Activated CD4-positive, alpha-beta T cell treated with anti-CD3 and anti-CD28 coated beads for 36 hours (primary cell): ENCODE measurements at places on chromosomes 12 and 14.

GRCh38 chr12:21934173-21934572, 7.1 kb downstream of the ABCC9 start:
- no peak overlapping the region for H3K4me3 ChIP-seq
- no peaks in the 10 kb centered on the region for H3K36me3 ChIP-seq
- DNase-seq: no peak

GRCh38 chr12:83172866-83173649, 486.4 kb downstream of the TMTC2 start:
- no peaks in the 10 kb centered on the region for H3K36me3 ChIP-seq
- H3K4me1 ChIP-seq: no peaks in the 10 kb centered on the region
- H3K4me3 ChIP-seq: no peak overlapping the region
- no peaks in the 10 kb centered on the region for H3K27me3 ChIP-seq
- no peak for DNase-seq

DNA sequence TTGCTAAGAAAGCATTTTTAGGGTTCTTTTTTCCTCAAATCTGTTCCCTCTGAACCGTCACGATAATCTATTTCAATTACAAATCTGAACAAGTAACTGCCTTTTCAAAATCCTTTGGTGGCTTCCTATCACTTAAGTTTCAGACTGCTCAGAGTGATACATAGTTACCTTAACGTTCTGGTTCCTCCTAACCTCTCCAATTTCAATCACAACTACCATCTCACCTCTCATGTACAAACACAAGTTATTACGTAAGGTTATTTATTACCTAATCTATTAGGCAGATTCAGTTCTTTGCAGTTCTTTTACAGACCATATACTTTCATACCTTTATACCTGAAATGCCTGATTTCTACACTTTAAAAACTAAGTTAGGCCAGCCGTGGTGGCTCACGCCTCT, 12.1 kb downstream of the RNF212B start:
- no peak overlapping the region for H3K4me3 ChIP-seq
- H3K27ac ChIP-seq: no peak overlapping the region
- H3K27me3 ChIP-seq: peaks cover 6% of the 10 kb centered on the region
- no peak for DNase-seq
- H3K4me1 ChIP-seq: no peaks in the 10 kb centered on the region
- no peaks in the 10 kb centered on the region for H3K36me3 ChIP-seq

GRCh38 chr14:73238941-73239340, 1.6 kb downstream of the PAPLN start:
- H3K27me3 ChIP-seq: peaks cover 69% of the 10 kb centered on the region
- peaks cover 11% of the 10 kb centered on the region for H3K4me1 ChIP-seq
- no peak overlapping the region for H3K27ac ChIP-seq
- no peak for DNase-seq

- H3K27ac ChIP-seq: peak within 1 kb of the TSS; percentile 28
- H3K4me3 ChIP-seq: peak within 1 kb of the TSS; percentile 71
- peaks cover 19% of the 10 kb centered on the region for H3K4me1 ChIP-seq
- no peaks in the 10 kb centered on the region for H3K36me3 ChIP-seq
- H3K27me3 ChIP-seq: peaks cover 56% of the 10 kb centered on the region
These were observed at the start of gene SLC8A3 for GRCh38 chr14:70188659-70189455. TSS of gene SLC8A3 (minus strand) at chr14:70188951. CDS start at chr14:70168422, 20,529 bp downstream.

GRCh38 chr12:109185441-109185840, 69.1 kb downstream of the ACACB start:
- H3K36me3 ChIP-seq: peaks cover 13% of the 10 kb centered on the region
- no peak overlapping the region for H3K27ac ChIP-seq
- DNase-seq: no peak
- H3K4me1 ChIP-seq: no peaks in the 10 kb centered on the region

DNA sequence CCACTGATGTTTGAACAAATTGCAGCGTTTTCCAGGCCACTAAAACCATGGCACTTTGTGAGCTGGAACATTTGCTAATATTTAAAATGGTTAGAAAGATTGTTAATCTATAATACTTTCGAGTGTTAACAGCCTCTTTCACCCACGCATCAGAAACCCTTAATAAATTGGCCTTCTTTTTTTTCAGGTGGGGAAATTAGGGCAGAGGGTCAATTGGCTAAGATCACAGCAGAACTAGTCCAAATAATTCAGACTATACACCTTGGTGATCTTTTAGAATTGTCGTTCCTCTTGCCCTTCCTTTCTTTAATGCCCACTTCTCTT, 105.8 kb downstream of the PTCSC3 start:
- no peak for DNase-seq
- no peak overlapping the region for H3K27ac ChIP-seq
- peaks cover 19% of the 10 kb centered on the region for H3K27me3 ChIP-seq

DNA sequence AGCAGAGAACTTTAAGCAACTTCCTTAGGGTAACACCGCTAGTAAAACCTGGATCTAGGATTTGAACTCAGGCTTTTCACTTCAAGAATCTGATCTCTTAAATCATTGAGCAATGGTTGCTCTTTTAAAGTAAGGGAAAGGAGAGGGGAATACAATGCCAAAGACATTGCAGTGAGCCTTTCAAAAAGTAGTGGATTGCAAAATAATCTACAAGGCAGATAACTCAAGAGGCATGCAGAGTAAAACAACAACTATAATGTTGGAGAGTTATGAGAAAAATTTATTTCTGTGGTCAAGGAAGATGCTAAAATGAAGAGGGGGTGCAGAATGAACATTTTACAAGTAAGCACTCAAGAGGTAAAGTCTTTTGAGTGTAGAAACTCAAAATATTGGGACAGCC, 432.6 kb downstream of the C12orf50 start:
- no peak overlapping the region for H3K4me3 ChIP-seq
- H3K4me1 ChIP-seq: no peaks in the 10 kb centered on the region
- no peak for DNase-seq
- H3K36me3 ChIP-seq: no peaks in the 10 kb centered on the region
- no peak overlapping the region for H3K27ac ChIP-seq

DNA sequence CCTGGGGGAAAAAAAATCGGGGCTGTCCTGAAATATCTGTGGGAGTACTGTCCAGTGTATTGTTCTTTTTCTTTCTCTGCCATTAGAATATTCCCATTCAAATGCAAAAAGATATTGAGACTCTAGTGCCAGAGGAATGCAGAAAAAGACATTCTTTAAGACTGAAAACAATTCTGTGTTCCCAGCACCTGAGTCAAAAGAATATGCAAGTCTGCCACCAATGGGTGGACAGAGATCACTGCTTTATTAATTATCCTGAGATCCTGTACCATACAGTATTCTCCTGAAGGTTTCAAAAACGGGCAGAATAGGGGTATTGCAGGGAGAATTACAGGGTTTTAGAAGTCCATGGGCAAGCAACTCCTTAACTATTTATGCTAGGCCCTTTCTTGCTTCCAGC, 361.8 kb downstream of the C12orf50 start:
- H3K4me3 ChIP-seq: no peak overlapping the region
- H3K4me1 ChIP-seq: no peaks in the 10 kb centered on the region
- no peak for DNase-seq
- no peak overlapping the region for H3K27ac ChIP-seq

GRCh38 chr12:100427078-100427477, 46.6 kb upstream of the NR1H4 start:
- H3K27me3 ChIP-seq: peaks cover 5% of the 10 kb centered on the region
- no peaks in the 10 kb centered on the region for H3K36me3 ChIP-seq
- no peak for DNase-seq
- H3K4me3 ChIP-seq: no peak overlapping the region

- no peak for DNase-seq
- no peaks in the 10 kb centered on the region for H3K4me1 ChIP-seq
- no peak overlapping the region for H3K27ac ChIP-seq
- no peaks in the 10 kb centered on the region for H3K36me3 ChIP-seq
- peaks cover 5% of the 10 kb centered on the region for H3K27me3 ChIP-seq
- H3K4me3 ChIP-seq: no peak overlapping the region
These were observed 136.3 kb downstream of the SCARB1 start for GRCh38 chr12:124727264-124727800.

DNA sequence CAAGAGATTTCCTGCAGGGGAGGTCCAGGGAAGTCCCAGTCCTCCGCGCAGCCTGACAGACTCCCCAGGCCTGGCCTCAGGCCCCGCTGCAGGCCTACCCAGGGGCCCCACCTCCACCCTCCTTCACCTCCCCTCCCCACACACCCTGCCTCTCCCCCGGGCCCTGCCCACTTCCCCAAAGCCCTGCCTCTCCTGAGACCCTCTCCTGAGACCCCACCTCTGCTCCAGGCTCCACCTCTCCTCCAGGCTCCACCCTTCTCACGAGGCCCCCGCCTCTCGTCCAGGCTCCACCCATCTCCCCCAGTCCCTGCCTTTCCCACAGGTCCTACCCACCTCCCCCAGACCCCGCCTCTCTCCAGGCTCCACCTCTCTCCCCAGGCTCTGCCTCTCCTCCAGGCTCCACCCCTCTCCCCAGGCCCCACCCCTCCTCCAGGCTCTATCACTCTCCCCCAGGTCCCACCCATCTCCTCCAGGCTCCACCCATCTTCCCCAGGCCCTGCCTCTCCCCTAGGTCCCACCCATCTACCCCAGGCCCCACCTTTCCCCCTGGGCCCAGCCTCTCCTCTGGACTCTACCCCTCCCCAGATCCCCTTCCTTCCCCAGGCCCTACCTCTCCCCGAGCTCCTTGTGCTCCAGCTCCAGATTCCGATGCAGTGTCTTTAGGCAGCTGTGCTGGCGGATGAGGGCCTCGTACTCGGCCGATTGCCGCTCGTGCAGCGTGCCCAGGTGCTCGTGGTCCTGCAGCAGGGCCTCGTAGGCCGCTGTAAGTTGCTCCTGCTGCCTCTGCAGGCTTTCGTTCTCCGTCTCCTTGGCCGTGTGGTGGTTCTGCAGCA, 58.8 kb upstream of the GPR68 start:
- peaks cover 79% of the 10 kb centered on the region for H3K36me3 ChIP-seq
- H3K4me3 ChIP-seq: peak overlapping the region; percentile 66
- no peaks in the 10 kb centered on the region for H3K27me3 ChIP-seq
- DNase-seq: peak; percentile 97

GRCh38 chr14:30185832-30186231, 258.2 kb upstream of the PRKD1 start:
- DNase-seq: no peak
- no peaks in the 10 kb centered on the region for H3K4me1 ChIP-seq
- no peaks in the 10 kb centered on the region for H3K36me3 ChIP-seq
- no peak overlapping the region for H3K27ac ChIP-seq
- H3K4me3 ChIP-seq: no peak overlapping the region
- no peaks in the 10 kb centered on the region for H3K27me3 ChIP-seq

- H3K4me3 ChIP-seq: no peak overlapping the region
- no peaks in the 10 kb centered on the region for H3K36me3 ChIP-seq
- peak; percentile 10 for DNase-seq
- H3K4me1 ChIP-seq: peaks cover 7% of the 10 kb centered on the region
These were observed 49.2 kb downstream of the SLC35F4 start for GRCh38 chr14:57816568-57817284.

DNA sequence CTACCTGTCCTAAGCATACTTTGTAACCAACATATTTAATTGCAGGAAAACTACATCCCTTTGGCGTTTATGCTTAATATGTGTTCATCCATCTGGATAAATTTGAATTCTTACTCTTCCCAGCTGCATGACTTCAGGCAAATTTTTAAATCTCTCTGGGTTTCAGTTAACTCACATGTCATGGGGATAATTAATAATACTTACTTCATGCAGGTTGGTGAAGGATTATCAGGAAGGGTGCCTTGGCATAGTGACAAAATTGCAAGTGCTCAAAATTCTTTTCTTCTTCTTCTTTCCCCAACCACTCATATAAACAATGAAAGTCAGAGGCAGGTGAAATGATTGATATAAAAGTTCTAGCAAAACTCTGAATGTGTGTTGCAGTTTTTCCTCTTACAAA, 15.9 kb downstream of the SYT10 start:
- H3K4me1 ChIP-seq: no peaks in the 10 kb centered on the region
- no peak for DNase-seq
- no peak overlapping the region for H3K27ac ChIP-seq
- H3K4me3 ChIP-seq: no peak overlapping the region

DNA sequence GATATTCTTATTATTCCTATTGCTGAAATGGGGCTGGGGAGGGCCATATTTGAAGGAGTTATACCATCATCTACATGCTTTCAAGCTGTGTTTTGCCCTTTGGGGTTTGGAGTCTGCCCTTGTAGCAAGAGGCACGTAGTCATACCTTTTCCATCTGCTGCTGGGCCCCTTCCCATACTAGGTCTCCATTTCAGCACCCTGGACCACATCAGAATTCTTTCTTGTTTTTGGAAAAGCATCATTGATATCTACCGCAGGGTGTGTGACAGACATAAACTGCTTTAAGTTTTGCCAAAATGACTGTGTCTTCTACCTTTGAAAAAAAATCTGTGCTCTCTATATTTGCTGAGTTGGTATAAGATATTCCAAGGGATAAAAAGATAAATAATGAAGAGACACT, 12.3 kb upstream of the DUSP6 start:
- peaks cover 3% of the 10 kb centered on the region for H3K27me3 ChIP-seq
- no peak overlapping the region for H3K27ac ChIP-seq

- no peak overlapping the region for H3K4me3 ChIP-seq
- no peaks in the 10 kb centered on the region for H3K36me3 ChIP-seq
- no peaks in the 10 kb centered on the region for H3K27me3 ChIP-seq
- H3K4me1 ChIP-seq: no peaks in the 10 kb centered on the region
These were observed 299.6 kb downstream of the DIO2 start for GRCh38 chr14:79911744-79912143.

DNA sequence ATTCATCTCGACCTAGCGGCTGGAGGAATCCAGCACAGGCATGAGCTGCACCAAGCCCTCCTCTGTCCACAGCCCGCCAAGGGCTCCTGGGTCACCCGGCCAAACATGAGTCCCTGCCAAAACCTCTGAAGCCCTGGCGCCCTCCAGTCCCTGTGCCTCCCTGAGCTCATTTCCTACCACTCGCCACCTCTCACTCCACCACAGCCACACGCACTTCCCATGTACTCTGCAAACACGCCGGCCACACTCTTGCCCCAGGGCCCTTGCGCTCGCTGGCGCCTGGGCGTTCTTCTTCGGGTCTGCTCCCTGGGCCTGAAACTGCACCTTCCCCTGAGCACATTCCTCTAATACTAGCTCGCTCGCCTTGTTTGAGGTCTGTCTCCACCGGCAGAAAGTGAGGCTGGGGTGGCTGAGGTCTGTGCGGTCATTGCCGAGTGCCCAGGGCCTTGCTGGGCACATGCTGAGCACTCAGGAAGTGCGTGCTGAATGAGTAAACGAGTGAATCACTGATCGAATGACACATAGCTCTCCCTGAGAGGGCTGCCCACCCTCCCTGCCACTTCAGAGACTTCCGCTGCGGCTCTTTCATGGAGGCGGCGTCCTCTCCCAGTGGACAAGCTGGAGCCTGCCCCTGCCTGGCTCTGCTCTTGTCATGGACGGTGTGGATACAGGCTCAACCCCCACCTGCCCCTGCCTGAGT, 33.7 kb upstream of the DLK1 start:
- H3K36me3 ChIP-seq: no peaks in the 10 kb centered on the region
- no peak overlapping the region for H3K4me3 ChIP-seq
- H3K27ac ChIP-seq: no peak overlapping the region
- no peaks in the 10 kb centered on the region for H3K27me3 ChIP-seq
- no peak for DNase-seq
- H3K4me1 ChIP-seq: no peaks in the 10 kb centered on the region

DNA sequence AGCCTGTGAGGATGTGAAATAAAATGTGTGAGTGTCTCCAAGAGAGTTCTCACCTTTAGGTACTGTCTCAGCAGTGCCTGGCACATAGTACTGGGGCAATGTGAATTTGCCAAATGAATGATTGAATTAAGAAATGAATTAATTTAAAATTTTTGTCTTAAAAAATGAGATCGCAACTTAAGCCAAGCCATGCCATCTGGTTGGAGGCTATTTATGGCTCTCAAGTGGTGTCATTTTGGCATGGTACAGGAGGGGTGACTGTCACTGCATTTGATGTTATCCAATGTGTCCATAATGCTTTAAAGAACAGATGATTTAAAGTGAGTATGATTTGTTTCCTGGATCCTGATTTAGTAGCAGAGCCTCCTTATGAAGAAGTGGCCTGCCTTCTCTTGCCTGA, 80.3 kb downstream of the SRGAP1 start:
- no peaks in the 10 kb centered on the region for H3K36me3 ChIP-seq
- no peak overlapping the region for H3K4me3 ChIP-seq

- peaks cover 2% of the 10 kb centered on the region for H3K4me1 ChIP-seq
- H3K27me3 ChIP-seq: no peaks in the 10 kb centered on the region
- peaks cover 7% of the 10 kb centered on the region for H3K36me3 ChIP-seq
- H3K4me3 ChIP-seq: no peak overlapping the region
These were observed 72.7 kb downstream of the WDR20 start for GRCh38 chr14:102212356-102212755.
